Activated CD4-positive, alpha-beta T cell treated with anti-CD3 and anti-CD28 coated beads for 48 hours (primary cell): ENCODE measurements at places on chromosomes 1 and 21.

GRCh38 chr1:39540504-39541031 lies 36.0 kb downstream of the PABPC4 start:
- no peak for DNase-seq

- DNase-seq, result no peak
Measured at GRCh38 chr1:223538981-223539380, 126.5 kb downstream of the CAPN8 start.

GRCh38 chr1:87418048-87418447 lies 89.4 kb downstream of the LMO4 start:
- no peak for DNase-seq

- no peak for DNase-seq
Measured at GRCh38 chr1:61183471-61184039, 101.2 kb downstream of the NFIA start.

GRCh38 chr1:39788758-39789570 lies at the start of gene BMP8B:
Gene BMP8B, minus strand, starts transcription at chr1:39788865. Its CDS starts 380 bp downstream, at chr1:39788485.
- peak; percentile 58 for DNase-seq

DNA sequence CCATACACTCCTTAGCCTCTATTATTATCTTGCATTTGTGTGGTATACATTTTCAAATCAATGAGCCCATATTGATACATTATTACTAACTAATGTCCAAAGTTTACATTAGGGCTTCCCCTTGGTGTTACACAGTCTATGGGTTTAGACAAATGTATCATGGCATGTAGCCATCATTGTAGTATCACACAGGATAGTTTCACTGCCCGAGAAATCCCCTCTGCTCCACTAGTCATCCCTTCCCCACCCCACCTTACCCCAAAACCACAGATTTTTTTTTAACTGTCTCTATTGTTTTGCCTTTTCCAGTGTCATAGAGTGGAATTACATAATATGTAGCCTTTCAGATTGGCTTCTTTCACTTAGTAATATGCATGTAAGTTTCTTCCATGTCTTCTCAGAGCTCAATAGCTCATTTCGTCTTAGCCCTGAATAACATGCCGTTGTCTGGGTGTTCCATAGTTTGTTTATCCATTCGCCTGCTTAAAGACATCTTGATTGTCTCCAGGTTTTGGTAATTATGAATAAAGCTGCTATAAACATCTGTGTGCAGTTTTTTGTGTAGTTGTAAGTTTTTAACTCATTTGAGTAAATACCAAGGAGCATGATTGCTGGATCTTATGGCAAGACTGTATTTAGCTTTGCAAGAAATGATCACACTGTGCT lies 86.4 kb upstream of the LYST start:
- peak; percentile 47 for DNase-seq

DNA sequence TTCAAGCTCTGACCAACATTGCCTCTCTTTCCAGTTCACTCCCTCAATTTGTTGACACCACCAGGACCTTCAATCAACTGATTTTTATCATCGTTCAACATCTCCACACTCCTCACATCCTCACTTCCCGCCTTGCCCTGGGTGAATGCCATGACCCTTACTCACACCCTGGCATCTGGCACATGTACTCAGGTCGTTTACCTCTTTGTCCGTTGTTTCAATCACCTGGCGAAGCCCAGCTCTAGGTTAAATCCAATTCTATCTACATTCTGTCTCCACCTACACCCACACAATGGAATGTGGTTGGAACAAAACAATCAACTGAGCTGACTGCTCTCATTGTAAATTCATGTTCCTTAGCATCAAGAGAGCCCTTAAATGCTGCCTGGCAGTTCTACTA lies 24.2 kb upstream of the TBX15 start:
- DNase-seq, result no peak

- no peak for DNase-seq
Measured at GRCh38 chr1:179146476-179146875, 64.6 kb downstream of the TOR3A start.

DNA sequence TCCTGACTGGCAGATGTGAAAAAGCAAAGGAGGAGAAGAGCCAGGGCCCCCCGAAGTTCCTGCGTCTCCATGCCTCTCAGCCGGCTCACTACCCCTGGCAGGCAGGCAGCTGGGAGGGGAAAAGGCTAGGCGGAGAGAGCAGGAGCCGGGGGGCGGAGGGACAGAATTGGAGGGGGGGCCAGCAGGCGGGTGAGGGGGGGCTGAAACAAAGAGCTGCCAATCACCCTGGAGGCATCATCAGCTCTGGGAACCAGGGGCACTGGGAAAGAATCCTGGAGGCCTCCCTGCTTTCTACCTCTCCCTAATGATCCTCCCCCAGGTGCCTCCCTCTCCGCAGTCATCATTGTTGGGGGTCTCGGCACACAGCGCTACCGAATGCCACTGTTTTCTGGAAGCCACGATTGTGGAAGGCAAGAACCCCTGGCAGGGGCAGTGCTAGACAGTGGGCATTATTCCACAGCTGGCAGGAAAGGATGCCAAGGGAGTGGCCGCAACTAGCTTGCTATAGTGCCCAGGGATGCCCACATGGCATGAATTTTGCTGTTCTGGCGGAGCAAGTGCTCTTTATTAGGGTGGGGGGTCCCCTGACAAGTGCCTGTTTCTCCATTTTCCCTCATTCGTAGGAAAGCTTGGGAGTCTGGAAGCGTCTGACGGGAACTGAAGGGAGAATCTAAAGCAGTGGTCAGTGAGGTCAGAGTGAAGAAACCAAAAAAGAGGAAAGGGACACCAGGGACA lies at the start of gene THBS3:
Gene THBS3 (minus strand): TSS at position 92 of the 735 bp plus-strand sequence. CDS start 21 bp downstream, at position 71.
- no peak for DNase-seq

DNA sequence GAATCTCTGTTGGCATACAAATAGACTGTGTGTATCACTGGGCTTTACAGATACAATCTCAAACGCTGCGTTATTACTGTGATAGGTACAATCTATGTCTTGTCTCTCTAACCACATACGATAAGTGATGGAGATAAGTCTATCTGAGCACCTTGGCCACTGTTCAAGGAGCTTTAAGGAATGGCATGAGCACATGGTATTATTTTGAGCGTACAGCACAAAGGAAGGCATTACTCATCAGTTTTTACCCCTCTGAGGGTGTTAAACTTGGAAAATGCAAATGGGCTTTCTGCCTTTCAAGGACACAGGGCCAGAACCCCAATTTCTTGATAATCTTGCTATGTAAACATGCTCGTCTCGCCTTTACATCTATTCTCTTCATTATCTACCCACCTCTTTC lies 11.6 kb upstream of the SIPA1L2 start:
- no peak for DNase-seq

DNA sequence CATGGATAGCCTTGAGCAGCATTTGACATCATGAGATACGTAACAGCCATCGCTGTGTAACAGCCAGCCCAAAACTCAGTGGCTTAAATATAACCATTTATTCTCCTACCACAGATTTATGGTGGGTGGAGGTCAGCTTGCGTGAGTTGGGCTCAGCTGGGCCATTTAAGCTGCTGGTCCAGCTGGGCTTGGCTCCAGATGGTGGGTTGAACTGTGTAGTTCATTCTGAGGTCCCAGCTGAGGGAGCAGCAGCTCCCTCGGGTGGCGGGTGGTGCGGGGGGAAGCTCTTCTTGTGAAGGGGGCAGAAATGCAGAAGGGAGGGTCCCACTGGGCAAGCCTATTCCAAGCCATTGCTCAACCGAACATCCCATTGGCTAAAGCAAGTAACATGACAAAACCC lies 75.9 kb downstream of the IGSF21 start:
- DNase-seq, result no peak

GRCh38 chr1:6133146-6133895 lies 46.8 kb downstream of the CHD5 start:
- DNase-seq, result no peak

GRCh38 chr1:11358984-11359383 lies 86.0 kb downstream of the UBIAD1 start:
- DNase-seq, result no peak

DNA sequence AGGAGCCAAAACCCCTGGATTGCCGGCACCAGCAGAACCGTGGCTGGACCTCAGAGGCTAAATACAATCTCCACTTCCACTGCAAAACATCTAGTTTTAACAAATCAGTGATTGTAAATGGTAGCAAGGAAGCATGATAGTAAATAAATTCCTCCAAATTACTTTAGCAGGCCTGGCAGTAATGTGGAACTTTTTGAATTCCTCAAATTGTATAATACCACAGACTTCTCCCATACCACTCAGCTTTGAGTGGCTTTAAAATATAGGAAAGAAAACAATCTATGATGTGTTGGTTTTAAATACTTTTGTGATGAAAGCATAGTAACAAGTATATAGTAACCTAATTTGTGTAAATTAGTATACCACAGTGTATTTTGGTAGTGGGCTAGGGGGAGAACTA lies 34.1 kb downstream of the NIBAN1 start:
- DNase-seq, result no peak
